ENCODE measurements at places on chromosomes 2 and 18.

- DNase-seq = no peak
Observed at GRCh38 chr2:25521665-25522387, 151.6 kb downstream of the DTNB start.

- DNase-seq = peak; percentile 2
Observed at GRCh38 chr2:75808793-75809535, 98.2 kb upstream of the GCFC2 start.

GRCh38 chr2:144383571-144384100, 136.3 kb downstream of the ZEB2 start:
- no peak for DNase-seq

DNA sequence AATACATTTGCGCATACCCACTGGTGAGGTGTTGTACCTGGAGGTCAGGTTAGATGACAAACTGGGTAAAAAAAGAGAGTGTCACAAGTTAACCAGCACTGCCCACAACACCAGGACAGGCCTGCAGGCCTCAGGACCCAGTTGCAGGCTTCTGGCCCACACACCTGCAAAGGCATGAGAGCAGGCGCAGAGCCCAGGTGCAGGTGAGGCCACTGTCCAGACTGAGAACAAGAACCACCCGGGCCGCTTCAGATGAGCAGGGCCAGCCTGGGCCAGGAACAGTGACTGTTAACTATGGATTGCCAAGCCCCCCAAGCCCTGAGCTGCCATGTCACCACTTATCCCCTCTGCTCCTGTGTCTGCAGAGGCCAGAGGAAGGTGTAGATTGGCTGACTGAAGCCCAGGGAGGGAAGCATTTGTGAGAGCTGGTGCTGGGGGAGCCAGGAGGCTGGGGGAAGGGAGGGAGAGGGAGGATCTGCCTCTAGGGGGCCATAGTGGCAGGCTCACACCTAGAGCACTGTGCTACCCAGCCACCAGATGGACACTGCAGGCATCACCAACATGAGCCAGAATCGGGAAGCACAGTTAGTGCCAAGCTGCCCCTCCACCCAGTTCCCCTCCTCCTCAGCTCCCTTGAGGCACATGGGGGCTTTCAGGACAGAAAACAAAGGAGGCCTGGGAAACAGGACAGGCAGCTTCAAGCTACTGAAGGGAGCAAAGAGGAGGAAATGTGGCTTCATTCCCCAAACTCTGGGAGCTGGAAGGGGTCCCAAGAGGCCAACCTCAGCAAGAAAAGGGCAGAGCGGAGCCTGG, 35.4 kb downstream of the SFXN5 start:
- DNase-seq = no peak

- no peak for DNase-seq
Observed at GRCh38 chr2:9089831-9090230, 86.3 kb upstream of the MBOAT2 start.

DNA sequence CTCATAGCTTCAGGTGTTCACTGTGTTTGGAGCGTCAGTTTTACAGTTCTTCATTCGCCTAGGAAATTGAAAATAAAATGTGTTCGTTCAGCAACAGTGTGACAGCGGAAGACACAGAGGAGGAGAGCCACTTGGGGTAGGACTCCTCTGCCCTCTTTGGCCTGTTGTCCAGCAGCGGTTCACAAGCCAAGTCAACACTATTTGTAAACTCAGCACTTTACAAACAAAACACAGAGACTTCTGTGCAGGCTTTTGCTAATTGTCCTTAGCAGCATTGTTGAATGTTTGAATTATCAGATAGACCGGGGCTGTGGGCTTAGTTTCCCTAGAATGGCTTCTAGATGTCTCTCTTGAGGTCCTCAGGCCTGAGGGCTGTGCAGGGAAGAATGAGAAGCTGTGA, 73.2 kb downstream of the TNFRSF11A start:
- no peak for DNase-seq

DNA sequence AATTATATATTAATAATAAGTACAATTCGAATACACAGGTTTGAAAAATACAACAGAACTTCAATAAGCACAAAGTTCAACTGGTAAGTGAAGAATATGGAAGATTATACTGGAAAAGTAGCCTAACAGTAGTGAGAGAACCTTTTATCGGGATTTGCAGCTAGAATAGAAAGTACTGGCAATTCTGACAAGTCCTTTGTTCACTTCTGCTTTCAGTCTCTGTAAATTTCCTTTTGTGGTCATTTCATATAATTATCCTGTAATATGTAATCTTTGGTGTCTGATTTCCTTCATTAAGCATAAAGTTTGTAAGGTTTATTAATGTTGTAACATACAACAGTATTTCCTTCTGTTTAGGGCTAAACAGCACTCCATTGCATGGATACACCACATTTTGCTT, 67.2 kb downstream of the CUL3 start:
- no peak for DNase-seq

DNA sequence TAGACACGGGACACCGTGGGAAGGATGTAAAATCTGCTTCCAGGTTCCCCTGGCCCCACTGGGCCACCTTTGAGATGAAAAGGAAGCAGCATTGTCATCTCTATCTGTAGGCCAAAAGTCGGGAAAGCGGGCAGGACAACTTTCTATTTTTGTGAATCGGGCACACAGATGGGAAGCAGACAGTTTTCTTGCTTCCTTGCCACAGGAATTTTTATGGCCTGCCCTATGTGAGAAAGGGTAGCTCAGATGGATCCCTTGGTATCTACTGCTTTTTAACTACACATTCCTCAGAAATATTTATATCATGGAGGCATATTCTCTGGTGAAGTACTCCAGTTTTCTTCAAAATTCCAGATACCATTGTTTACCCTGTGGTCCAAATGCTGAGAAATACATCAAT, 735.5 kb downstream of the CBLN2 start:
- no peak for DNase-seq

- DNase-seq = no peak
Observed at GRCh38 chr2:122750095-122750494, 994.6 kb downstream of the TSN start.
